Activated T-cell treated with anti-CD3 and anti-CD28 coated beads for 1 hour (primary cell): ENCODE measurements at places on chromosomes 6 and 20.

DNA sequence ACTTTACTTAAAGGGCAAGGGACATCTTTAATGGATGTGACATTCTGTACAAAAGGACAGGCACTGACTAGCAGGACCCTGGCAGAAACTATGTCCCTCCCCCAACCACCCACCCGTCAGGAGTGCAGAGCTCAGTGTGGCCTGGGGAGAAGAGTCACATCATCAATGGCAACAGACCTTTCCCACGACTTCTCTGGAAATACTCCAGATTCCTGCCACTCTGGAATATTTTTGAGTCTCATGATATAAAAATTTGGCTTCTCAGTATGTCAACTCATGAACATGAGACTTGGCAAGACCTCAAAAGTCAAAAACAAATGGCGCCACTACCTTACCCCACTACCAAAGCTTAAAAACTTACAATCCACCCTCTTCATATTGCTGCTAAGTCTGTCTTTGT lies 118.3 kb downstream of the SLC23A2 start:
- DNase-seq, result no peak

DNA sequence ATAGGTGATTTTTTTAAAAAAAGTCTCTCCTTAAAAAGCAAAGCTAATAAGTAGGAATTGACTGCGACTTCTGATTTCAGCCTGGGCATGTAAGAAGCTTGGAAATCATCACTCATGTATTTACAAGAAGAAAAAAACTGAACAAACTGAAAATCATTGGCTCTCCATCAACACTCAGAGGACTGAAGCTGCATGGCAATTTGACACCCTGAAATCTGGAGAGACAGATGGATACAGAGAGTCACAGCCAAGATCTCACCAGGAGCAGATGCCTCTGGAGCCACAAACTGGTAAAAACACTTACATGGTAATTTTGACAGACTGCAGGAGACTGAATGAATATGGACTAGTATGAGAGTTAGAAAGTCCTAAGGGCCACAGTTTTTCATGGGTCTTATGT lies 191.2 kb upstream of the TCF21 start:
- no peak for DNase-seq

DNA sequence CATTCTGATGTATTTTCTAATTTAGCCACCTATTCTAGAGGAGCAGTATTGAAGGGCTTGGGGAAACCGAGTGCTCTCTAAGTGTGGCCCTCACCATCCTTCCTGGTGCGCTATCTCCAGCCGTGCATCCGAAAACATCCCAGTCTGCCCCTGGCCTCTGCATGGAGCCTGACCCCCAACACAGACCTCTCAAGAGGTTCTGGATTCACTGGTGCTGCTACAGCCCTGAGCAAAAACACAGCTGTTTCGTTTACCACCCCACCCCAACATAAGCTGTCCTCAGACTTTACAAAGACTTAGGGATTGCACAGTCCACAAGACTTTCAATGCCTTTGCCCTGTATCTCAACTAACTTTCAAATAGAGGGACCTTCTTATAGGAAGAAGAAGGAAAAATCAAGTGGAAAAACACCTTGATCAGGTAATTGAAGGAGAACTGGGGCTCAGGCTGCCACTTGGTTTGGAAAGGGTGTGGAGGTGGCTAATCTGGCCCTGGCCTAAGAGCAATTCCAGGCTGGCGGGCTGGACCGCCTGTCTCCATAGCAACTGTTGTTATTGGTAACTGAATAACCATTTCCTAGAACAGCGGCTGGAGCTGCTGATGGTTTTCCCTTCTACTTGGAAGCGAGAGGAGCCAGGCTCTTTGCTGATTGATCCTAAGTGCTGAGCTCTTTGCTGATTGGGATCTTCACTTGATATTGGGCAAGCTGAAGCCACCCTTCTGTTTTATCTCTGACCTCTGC lies 90.2 kb upstream of the TOX2 start:
- no peak for DNase-seq

GRCh38 chr6:37663019-37663810 lies 34.5 kb downstream of the MDGA1 start:
- DNase-seq, result no peak

GRCh38 chr20:3276680-3277015 lies 37.7 kb upstream of the SLC4A11 start:
- no peak for DNase-seq

DNA sequence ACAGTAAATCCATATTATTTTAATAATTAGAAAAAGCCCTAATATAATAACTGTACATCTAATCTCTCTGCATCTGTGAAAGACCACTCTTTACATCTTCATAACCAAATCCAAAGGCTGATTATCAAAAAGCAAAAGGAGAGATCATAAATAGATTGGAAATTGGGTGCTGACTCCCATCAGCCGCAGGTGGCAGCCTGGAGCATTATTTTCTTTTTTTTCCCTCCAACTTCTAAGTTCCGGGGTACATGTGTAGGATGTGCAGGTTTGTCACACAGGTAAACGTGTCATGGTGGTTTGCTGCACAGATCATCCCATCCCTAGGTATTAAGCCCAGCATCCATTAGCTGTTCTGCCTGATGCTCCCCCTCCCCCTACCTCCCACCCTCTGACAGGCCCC lies 30.5 kb downstream of the LRP11 start:
- DNase-seq, result no peak
